GM13976 (cell line): ENCODE measurements at places on chromosomes 13 and 19.
A peak's percentile ranks its signal among the peaks of the same experiment; 100 is the strongest.

DNA sequence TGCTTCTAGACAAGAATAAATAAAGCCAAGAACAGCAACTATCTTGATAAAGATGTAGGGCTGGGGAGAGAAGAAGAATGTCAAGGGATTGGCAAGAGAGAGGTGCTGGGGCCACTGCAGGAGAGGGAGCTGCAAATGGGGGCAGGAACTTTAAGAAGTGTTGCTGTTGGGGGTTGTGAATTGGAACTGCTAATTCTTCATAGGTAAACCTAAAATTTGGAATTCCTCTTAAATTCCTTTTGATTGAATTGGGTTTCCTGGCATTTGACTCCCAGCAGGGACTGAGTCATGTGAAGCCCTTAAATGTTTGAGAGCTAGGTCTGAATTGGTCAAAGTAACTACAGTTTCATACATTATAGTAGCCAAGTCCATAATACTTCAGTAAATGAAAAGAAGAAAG is 305.6 kb upstream of the TMTC4 start:
- no peak for DNase-seq

GRCh38 chr13:59950266-59950665 is 213.5 kb downstream of the DIAPH3 start:
- no peak for DNase-seq

DNA sequence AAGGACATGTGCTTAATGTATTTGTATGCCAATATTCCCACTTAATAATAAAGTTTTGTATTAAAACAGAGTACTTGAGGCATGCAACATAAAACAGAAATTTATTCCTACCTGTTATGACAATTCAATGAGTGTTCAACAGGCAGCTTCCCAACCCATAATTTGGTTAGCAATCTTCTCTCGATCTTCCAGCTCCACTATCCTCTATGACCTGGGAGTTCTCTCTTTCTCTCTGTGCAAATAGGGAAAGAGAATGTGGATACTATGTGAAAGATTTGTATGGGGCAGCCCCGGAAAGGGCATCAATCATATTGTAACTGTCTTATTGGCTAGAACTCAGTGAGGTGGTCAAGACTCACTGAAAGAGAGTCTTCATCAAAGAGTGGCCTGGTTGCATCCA is 644.9 kb upstream of the PCDH20 start:
- DNase-seq = no peak

DNA sequence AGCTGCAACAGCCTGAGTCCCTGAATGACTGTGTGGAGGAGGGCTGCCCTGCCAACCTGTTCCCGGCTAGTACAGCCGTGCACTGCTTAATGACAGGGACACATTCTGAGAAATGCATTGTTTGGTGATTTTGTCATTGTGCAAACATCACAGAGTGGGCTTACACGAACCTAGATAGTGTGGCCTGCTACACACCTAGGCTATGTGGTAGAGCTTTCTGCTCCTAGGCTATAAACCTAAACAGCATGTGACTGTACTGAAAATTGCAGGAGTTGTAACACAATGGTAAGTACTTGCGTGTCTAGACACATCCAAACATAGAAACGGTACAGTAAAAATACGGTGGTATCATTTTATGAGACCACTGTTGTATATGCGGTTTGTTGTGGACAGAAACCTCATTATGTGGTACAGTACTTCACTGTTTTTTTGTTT is 35.0 kb downstream of the VASP start:
- DNase-seq = no peak

GRCh38 chr19:44635581-44636438 is 7.9 kb upstream of the PVR start:
- no peak for DNase-seq

DNA sequence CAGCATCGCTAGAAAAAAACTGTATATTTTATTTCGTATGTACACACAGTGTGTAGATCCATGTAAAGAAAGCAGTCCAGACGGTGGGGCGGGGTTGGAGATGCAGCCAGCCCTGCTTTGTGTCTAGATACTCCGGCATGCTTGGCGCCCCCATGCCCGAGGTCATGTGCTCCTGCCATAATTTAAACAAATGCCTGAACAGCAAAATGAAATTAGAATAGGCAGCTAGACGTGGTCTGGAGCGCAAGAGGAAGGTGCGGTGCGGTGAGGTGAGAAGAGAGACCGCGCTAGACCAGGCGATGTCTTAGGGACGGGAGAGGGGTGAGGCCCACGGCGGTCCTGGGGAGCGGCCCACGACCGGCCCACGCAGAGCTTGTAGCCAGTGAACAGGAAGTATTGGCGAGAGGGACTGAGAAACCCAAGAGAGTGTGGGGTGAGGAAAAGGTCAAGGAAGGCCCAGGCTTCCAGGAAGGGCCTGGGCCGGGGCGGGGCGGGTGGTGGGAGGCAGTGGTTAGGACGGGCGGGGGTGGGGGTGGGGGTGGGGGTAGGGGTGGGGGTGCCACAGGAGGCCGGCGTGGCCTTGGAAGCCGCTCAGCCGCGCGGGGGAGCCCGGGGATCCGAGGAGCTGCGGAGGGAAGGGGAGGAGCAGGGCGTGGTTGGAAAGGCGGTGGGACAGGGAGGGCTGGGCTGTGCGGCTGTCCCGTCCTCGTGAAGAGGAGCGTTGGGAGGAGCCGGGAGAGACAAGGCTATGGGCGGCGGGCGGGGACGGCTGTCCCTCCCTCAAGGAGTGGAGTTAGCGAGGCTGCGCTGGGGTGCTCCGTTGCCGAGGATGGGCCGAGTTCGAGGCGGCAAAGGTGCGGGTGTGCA is 254.7 kb upstream of the SGCG start:
- peak; percentile 53 for DNase-seq

GRCh38 chr13:67226696-67227095 is 3.4 kb downstream of the PCDH9 start:
- DNase-seq = no peak

DNA sequence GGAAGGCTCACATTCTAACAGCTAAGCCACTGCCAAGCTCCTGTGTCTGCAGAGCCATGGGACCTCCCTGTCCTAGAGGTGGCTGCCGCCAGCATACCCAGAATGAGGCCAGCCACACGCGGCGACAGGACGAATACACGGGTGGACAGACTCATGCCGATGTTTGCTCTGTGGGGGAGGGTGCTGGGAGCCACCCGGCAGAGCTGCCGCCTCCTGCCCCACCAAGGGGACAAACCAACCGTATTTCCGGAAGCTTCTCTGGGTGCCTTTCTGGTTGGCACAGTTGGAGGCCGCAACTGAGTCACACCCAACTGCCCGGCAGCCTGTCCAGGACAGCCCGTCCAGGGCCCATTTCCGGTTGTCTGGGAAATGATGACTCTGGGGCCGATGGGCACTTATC is 20.3 kb downstream of the C13orf46 start:
- DNase-seq = no peak

- DNase-seq = peak; percentile 26
Observed at GRCh38 chr13:21567714-21568113, 36.3 kb downstream of the MICU2 start.

DNA sequence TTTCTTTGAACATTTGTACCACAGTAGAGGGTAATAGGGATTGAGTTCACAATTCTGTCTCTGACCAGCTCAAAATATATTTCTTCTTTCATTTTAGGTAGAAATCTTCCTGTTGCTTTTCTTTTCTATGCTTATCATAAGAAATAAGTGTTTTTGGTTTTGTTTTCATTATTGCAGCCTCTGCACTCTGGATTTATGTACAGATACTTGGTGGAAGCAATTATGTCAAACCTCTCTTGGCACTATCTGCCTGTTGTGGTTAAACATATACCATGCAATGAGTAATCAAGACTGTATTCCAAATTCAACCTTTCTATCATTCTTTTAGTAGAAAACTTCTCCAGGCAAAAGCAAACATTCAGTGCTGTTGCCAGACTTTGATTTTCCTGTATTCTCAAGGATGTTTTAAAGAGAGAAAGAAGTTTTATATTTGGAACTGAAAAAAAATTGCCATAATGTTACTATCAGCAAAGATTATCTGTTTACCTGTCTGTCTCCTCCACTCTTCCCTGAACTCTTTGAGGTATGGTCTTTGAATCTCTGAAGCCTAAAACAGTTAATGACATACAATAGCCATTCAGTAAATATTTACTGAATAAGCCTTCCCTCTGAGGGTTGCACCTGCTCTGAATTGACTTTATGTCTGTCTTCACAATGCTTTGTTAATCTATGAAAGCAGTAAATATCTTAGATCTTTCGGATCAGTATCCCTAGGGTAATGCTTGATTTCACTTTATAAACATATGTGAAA is 612.5 kb upstream of the PRR20A start:
- DNase-seq = no peak

DNA sequence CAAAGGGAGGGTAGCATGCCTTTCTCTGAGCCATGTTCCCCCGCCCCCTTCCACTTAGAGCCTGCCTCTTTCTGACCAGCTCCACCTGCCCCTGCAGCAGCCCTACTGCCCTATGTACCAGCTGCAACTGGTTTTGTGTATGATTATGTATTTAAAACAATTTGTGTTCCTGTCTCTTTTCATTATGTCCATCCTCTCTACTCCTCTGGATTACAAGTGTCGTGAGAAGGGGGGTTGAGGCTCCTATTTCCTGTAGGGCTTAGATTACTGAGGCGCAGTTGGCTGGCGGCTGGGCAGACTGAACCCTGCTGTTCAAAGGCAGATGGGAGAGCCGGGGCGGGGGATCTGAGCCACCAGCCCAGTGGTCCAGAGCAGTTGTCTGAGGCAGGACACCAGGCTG is 213.3 kb downstream of the KCNRG start:
- no peak for DNase-seq

- no peak for DNase-seq
Observed at GRCh38 chr19:9793071-9793591, 24.6 kb upstream of the ZNF846 start.

GRCh38 chr19:47141695-47142094 is 11.1 kb downstream of the SAE1 start:
- DNase-seq = no peak

- DNase-seq = no peak
Observed at GRCh38 chr19:51668216-51668615, 21.6 kb upstream of the SIGLEC14 start.

- DNase-seq = no peak
Observed at GRCh38 chr19:34793565-34793964, 20.6 kb upstream of the ZNF599 start.

- no peak for DNase-seq
Observed at GRCh38 chr13:102682727-102683126, 12.1 kb downstream of the METTL21C start.

DNA sequence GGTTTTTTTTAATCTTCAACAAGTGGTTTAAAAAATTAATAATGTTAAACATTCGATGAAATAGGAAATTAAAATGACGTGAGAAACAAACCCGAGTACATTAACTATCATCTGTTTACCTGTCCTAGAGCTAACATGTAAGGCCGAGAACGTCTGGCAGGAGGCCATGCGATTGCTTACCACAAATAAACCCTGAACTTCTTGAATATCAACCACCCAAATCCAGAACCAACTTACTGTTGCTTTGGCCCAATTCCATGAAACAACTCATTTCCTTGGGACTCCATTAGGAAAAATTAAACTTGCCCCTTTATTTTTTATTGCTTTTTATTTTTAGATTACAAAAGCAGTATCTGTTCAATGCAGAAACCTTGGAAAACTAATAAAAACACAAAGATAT is 228.9 kb upstream of the IRS2 start:
- DNase-seq = no peak

DNA sequence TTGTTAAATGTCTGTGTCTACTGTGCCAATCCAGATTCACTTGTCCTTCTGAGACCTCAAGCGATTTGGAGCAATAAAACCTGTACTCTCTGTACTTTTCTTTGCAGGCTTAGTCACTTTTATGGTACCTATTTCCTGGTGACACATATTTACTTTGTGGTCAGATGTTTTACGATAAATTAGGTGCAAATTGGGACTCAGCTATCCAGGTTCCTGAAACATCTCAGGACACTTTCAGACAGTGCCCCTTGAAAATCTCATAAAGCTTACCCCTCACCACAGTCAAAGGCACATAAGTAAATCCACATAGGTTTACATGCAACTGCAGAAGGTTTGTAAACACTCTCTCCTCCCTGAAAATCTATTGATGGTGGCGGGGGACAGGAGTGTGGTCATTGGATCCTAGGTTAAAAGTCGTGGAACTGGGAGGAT is 438.8 kb downstream of the EFNB2 start:
- DNase-seq = no peak

DNA sequence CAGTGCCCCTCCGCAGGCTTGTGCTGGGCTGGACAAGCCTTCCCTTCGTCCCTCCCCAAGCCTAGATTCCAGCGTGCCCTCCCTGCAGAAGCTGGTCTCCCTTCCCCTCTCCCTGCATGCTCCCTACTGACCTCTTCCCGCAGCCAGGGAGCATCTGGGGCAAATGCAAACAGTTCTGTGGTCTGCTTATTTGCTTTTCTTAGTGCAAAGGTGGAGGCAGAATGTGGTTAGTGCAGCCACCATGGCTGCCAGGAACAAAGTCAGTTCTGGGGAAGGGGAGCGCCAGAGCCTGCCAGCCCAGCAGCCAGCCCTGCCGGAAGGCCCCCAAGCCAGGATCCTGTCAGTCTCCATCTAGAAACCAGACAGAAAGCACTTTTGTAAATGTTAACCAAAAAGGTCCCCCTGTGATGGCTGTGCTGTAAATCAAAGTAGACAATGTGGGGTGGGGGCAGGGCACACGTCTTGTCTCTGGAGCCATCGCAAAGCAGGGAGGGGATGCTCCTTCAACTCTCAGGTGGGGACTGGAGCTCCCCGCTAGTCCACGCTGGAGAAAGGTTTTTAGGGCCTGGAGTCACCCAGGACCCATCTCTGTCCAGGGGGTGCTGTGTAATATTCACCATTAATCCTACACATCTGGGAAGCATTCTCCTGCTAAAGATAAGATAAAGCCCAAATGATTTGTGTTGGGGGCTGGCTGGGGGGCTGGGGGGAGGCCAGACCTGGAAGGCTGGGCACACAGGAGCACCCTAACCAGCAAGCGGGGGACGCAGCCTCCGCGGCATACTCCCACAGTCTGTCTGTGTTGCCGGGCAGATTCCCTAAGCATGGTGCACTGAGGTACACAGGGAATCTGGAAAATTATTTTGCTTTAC is 30.9 kb downstream of the SERP2 start:
- DNase-seq = no peak

DNA sequence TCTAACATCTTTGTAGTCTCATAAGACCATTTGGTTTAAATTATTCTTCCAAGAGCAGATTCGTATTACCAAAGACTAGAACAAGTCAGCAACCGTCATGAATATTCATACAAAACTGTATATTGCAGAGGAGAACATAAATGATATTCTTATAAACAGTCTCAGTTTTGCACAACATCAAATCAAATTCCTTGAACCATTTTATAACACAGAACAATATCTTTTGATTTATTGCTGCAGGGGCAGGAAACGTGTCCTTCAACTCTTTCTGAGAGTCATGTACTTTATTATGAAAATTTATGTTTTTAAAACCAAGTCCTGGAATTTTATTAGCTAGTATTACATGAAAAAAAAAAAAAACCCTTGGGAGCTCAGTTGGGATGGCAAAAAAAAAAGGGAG is 26.2 kb downstream of the SIGLECL1 start:
- no peak for DNase-seq

- DNase-seq = peak; percentile 93
Observed at GRCh38 chr13:27621366-27622101, at the start of gene POLR1D. Gene POLR1D (plus strand): TSS chr13:27621892. CDS start chr13:27621984, 92 bp downstream.
